Natural killer cell treated with Interleukin-12 subunit alpha and Interleukin-12 subunit beta and Interleukin-15 and Interleukin-18, amount 100 ng/mL, for 72 hours (primary cell): ENCODE measurements at places on chromosomes 1 and 21. TPM values are rescaled to one million over a fixed set of nuclear protein-coding genes. Genes with fewer than 3 reads are reported as not detected.

DNA sequence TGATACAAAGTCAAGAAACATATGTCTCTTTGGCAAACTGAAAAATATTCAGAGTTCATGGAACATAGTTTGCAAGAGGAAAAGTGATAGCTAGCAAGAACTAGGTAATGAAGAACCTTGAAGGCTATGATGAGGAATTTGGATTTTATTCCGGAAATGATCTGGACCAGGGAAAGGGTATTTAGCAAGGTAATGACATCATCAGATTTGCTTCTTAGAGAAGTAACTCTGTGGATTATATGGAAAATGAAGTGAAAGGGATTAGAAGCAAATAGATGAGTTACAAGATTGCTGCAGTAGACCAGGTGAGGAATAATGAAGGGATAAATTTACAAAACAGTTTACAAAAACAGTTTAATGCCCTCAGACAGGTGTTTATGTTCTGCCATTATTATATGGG, 197.3 kb downstream of the RASAL2 start:
- H3K27me3 ChIP-seq = no peaks in the 10 kb centered on the region
- H3K36me3 ChIP-seq = no peaks in the 10 kb centered on the region
- no peak overlapping the region for H3K27ac ChIP-seq
- no peak for DNase-seq
- H3K4me1 ChIP-seq = no peaks in the 10 kb centered on the region

GRCh38 chr21:28699596-28700259, 292.9 kb downstream of the LTN1 start:
- H3K36me3 ChIP-seq = peaks cover 17% of the 10 kb centered on the region
- no peaks in the 10 kb centered on the region for H3K4me1 ChIP-seq
- H3K27me3 ChIP-seq = no peaks in the 10 kb centered on the region
- DNase-seq = no peak
- H3K4me3 ChIP-seq = no peak overlapping the region

DNA sequence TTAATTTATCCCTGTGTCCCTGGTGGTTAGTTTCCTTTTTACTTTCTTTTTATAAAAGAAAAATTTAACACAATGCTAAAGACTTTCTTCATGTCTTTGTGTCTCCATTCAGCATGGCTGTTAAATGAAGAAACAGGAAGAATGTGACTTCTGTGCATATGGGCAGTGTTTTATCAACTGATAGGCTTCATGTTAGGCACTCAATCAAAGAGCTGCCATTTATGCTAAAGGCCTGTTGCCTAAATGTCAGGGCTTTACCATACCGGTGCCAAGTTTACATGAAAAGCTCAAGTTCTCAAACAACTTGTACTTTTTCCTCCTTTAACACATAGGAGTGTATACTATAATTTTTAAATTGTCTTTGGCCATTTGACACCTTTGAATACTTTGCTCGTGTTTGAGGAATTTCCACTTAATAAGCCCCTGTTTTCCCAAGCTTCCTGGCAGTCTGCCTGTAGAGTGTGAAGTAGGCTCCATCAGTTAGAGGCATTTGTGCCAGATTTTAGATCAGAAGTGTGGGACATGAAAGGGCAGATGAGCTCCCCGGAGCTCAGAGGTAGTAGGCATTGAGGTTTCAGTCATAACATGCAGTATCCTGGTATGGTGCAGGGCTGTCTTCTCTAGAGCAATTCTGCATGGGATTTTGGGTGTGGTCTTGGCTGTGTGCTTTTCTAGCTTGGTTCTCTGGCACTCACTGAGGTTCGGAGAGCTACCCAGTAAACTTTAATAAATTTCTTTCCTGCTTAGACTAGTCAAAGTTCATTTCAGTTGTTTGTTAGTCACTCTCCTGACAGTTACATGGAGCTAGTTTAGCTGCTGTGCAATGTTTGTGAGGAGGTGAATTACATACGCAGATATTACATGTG, 119.0 kb downstream of the LEPR start:
- no peaks in the 10 kb centered on the region for H3K27me3 ChIP-seq
- no peak overlapping the region for H3K4me3 ChIP-seq
- H3K36me3 ChIP-seq = no peaks in the 10 kb centered on the region
- DNase-seq = no peak
- H3K27ac ChIP-seq = no peak overlapping the region
- no peaks in the 10 kb centered on the region for H3K4me1 ChIP-seq

DNA sequence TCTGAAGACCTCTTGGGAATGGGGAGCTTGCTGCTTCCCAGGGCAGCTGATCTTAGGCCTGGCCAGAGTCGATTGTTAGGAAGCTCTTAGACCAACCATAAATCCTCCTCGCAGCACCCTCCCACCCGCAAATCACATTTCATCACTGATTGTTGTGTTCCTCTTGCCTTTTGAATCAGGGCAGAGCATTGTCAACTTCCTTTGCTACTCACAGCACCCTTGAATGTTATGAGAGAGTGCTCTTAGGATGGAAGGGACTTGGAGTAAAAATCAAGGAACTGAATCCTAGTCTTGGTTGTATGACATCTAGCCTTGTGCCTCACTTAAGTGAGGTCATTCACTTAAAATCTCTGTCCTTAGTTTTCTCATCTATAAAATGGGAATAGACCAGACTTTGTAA, 3.0 kb downstream of the VASH2 start:
- no peak overlapping the region for H3K27ac ChIP-seq
- DNase-seq = no peak
- peaks cover 45% of the 10 kb centered on the region for H3K27me3 ChIP-seq
- H3K4me3 ChIP-seq = no peak overlapping the region
- peaks cover 5% of the 10 kb centered on the region for H3K36me3 ChIP-seq
- H3K4me1 ChIP-seq = peaks cover 9% of the 10 kb centered on the region

DNA sequence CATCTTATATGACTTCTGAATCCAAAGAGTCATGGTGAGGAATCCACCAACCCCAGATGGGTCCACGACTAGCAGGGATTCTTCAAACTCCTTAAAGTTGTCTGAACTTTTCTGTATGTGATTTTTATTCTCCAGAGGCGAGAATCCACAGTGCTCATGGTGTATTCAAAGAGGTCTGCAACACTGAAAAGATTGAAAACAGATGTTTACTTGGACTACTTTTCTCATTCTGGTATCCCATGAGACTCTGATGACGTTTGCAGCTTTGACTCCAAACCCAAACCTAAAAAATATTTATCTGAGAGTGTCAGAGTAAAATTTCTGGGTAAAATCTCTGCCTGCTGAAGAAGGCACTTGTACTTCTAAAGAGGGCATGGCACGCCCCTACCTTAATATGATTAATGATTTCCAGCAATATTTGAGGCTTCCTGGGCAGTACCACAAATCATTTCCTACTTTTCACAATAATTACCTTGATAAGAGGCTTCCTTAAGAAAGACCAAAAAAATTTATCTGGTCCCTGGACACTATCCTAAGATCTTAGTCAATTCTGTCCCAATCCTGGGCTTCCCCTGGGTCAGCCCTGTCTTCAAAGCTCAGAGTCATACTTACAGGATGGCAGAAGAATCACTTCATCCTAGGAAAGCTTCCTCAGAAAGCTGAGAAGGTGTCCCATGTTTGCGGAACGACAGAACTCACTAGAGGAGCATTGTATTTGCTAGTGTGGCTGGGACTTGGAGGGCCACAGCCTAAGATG, 76.5 kb upstream of the MAP10 start:
- H3K27ac ChIP-seq = no peak overlapping the region
- no peaks in the 10 kb centered on the region for H3K36me3 ChIP-seq
- peaks cover 13% of the 10 kb centered on the region for H3K4me1 ChIP-seq
- H3K27me3 ChIP-seq = peaks cover 28% of the 10 kb centered on the region
- H3K4me3 ChIP-seq = no peak overlapping the region

DNA sequence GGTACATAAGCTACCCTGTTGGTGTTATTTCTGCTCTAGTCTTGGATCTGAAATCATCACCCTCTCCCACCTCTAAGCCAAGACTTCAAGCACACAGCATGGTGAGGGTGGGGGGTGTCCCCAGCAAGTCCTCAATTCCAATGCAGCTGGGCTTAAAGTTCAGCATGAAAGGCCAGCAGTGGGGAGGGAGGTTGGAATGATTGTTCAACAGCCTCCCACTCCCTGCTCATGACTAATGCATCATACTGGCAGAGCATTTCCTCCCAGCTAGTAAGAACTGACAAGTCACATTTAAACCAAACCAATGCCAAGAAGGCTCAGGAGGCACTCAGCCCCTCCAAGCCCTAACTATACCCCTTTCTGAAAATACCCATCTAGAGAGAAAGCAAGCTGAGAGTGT, 50.1 kb downstream of the TIAM1 start:
- DNase-seq = no peak
- no peak overlapping the region for H3K4me3 ChIP-seq
- H3K4me1 ChIP-seq = peaks cover 23% of the 10 kb centered on the region
- no peak overlapping the region for H3K27ac ChIP-seq

GRCh38 chr1:93961906-93962305, 52.7 kb upstream of the GCLM start:
- DNase-seq = no peak
- no peak overlapping the region for H3K4me3 ChIP-seq
- peaks cover 11% of the 10 kb centered on the region for H3K36me3 ChIP-seq
- H3K27ac ChIP-seq = no peak overlapping the region
- H3K27me3 ChIP-seq = peaks cover 2% of the 10 kb centered on the region

- no peaks in the 10 kb centered on the region for H3K36me3 ChIP-seq
- H3K4me1 ChIP-seq = no peaks in the 10 kb centered on the region
- no peak overlapping the region for H3K4me3 ChIP-seq
Measured at GRCh38 chr21:36589352-36589971, 109.5 kb upstream of the SIM2 start.

DNA sequence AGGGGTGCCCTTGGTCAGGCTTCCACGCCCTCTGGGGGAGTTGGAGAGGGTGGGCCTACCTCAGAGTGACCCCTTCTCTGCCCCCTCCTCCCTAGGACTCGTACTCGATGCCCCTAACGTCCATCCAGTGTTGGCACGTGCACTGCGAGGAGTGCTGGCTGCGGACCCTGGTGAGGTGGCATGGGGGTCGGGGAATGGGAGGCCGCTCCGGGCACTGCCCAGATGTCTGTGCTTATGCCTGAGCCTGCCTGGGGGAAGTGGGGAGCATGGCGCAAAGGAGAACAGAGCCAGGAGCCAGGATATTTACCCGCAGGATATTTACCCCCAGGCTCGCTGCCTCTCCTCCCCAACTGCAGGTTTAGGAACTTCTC, 24.5 kb downstream of the TMEM53 start:
- H3K4me1 ChIP-seq = peaks cover 4% of the 10 kb centered on the region
- peaks cover 6% of the 10 kb centered on the region for H3K36me3 ChIP-seq

DNA sequence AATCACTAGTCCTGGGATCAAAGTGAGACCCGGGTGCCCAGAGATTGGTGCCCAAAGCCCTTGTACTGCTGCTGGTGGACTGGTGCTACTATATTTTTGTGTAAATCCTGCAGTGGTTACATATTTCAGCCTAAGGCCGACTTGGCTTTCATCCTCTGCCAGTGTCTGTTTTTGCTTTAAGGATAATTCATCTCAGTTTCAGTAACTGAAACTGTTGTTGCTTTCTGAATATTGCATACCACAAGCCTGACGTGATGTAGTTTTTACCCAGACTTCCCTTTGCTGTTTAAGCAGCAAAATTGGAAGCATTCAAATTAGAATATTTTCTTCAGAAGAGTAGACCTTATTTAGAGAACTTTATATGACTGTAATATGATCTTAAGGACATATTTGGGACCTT, 341.8 kb downstream of the RYR2 start:
- H3K36me3 ChIP-seq = no peaks in the 10 kb centered on the region
- peaks cover under 1% of the 10 kb centered on the region for H3K27me3 ChIP-seq
- DNase-seq = no peak
- no peak overlapping the region for H3K4me3 ChIP-seq

DNA sequence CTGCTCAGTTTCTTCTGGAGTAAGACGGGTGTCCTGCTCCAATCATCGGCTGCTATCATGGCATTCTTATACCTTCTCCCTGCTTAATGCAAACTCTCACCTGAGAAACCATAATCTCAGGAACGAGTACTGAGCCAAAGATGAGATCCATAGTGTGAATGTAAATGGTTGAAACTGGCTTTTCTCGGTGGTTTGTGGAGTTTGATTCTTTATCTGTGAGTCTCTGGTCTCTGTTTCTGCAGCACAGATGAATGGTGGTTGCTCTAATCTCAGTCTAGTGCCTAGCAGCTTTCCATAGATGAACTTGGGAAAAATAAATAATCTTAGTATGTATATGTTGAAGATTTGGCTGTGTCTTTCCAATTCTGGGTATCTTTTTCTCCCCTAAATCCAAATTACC, 274.4 kb downstream of the HHAT start:
- peaks cover 5% of the 10 kb centered on the region for H3K36me3 ChIP-seq
- no peaks in the 10 kb centered on the region for H3K4me1 ChIP-seq
- H3K27me3 ChIP-seq = peaks cover 39% of the 10 kb centered on the region

DNA sequence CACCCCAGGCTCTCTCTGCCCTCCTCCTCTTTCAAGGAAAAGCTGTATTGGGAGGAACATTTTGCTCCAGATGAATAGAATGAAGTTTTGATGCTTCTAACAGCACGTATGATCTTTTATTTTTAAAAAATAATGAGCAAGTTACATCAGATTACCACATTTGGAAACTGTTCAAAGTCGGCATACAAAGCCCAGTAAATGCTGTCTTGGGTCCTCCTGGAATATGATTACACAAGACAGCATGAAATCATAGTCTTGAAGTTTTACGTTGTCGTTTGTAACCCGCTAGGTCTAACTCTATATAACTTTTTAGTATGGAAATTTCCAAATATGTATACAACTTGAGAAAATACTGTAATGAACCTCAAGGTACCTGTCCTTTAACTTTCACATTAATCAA, 385.6 kb downstream of the HLX start:
- no peak overlapping the region for H3K27ac ChIP-seq
- no peak overlapping the region for H3K4me3 ChIP-seq
- DNase-seq = no peak
- H3K36me3 ChIP-seq = peaks cover 4% of the 10 kb centered on the region
- H3K4me1 ChIP-seq = no peaks in the 10 kb centered on the region

DNA sequence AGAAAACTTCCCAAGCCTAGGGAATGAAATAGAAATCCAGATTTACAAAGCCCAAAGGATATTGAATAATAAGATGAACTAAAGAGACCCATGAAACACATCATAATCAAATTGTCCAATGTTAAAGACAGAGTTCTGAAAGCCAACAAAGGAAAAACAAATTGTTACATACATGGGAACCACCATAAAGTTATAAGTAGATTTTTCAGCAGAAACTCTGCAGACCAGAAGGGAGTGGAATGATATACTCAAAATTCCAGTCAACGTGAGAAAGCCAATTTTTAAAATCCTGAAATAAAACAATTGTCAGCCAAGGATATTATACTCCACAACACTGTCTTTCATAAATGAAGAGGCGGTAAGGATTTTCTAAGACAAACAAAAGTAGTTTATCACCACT, 22.0 kb upstream of the EGLN1 start:
- H3K4me1 ChIP-seq = no peaks in the 10 kb centered on the region
- no peak overlapping the region for H3K27ac ChIP-seq
- H3K4me3 ChIP-seq = no peak overlapping the region
- H3K27me3 ChIP-seq = peaks cover 44% of the 10 kb centered on the region

- H3K4me3 ChIP-seq = no peak overlapping the region
- no peaks in the 10 kb centered on the region for H3K36me3 ChIP-seq
- H3K27me3 ChIP-seq = peaks cover 29% of the 10 kb centered on the region
- no peak for DNase-seq
Measured at GRCh38 chr1:901108-901859, 22.4 kb upstream of the SAMD11 start.

- DNase-seq = no peak
- no peak overlapping the region for H3K27ac ChIP-seq
- H3K4me1 ChIP-seq = no peaks in the 10 kb centered on the region
- no peak overlapping the region for H3K4me3 ChIP-seq
- H3K27me3 ChIP-seq = no peaks in the 10 kb centered on the region
- peaks cover 27% of the 10 kb centered on the region for H3K36me3 ChIP-seq
Measured at GRCh38 chr21:42574234-42575027, 60.8 kb downstream of the SLC37A1 start.

The HMGCS2 gene
- not detected for total RNA-seq

The CA6 gene
- total RNA-seq = not detected

The NRIP1 gene
- total RNA-seq = 24.8 TPM

The VCAM1 gene
- total RNA-seq = 10.7 TPM

The ARMH1 gene
- 1.8 TPM for total RNA-seq

The KCNA3 gene
- 105 TPM for total RNA-seq
